CD4-positive, alpha-beta T cell treated with Interleukin-21 for 1 hour (primary cell): ENCODE measurements at places on chromosomes 3 and 15.
A peak's percentile ranks its signal among the peaks of the same experiment; 100 is the strongest.

DNA sequence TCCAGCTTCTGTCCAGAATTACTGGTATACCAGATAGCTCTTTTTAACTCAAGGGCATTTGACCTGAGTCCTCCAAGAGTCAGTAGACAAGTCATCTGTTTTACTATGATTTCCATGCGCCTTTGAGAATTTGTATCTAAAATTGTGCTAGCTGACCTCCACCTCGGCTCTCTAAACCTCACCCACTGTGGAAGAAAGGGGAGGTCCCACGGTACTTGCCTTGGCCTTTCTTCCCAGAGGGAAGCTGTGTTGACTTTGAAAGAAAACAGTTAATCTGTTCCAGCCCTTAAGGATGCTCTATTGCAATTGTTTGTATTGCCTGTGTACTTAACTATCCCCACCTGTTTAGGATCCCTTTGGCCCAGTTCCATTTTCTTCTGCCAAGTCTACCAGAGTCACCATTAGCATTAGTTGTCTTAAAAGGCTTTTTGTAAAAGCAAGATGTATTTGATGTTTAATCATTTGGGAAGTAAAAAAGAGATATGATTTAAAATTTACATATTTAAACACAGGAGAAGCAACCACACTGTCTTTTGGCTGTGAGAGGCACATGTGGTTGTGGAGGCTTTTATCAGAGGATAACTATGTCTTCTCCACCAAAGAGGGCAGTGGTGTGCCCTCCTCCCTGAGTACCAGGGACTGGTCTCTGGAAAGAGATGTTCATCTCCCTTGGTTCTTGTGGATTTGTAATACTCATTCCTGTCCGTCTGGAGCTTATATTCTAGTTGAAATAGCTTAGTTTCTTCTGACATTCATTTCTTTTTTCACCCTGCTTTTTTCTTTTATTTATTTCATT lies 88.8 kb downstream of the CRTC3 start:
- no peak for DNase-seq

GRCh38 chr3:73633916-73634344 lies 9.2 kb upstream of the PDZRN3 start:
- no peak for DNase-seq

- DNase-seq: no peak
These were observed 56.9 kb downstream of the CD200R1L start for GRCh38 chr3:112789787-112790186.

GRCh38 chr3:82473864-82474541 lies 712.6 kb upstream of the GBE1 start:
- DNase-seq: no peak

GRCh38 chr15:57143511-57144078 lies 225.2 kb downstream of the TCF12 start:
- DNase-seq: no peak

DNA sequence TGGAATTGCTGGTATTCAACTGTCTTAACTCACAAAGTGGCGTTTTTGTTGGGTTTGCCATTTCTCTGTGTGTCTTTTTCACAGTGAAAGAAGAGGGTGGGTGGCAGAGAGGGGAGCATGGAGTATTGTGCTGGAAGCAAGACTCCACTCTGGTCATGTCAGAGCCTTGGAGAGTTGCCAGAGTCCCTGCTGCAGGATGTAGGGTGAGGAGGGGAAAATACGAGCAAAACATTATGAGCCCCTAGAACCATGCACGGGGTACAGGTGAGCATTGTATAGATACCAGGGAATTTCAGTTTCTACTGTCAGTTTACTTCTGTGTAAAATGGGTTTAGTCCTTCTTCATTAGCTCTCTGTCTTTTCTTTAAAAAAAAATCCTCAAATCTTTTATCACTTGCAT lies 249.9 kb downstream of the CACNA2D3 start:
- no peak for DNase-seq

DNA sequence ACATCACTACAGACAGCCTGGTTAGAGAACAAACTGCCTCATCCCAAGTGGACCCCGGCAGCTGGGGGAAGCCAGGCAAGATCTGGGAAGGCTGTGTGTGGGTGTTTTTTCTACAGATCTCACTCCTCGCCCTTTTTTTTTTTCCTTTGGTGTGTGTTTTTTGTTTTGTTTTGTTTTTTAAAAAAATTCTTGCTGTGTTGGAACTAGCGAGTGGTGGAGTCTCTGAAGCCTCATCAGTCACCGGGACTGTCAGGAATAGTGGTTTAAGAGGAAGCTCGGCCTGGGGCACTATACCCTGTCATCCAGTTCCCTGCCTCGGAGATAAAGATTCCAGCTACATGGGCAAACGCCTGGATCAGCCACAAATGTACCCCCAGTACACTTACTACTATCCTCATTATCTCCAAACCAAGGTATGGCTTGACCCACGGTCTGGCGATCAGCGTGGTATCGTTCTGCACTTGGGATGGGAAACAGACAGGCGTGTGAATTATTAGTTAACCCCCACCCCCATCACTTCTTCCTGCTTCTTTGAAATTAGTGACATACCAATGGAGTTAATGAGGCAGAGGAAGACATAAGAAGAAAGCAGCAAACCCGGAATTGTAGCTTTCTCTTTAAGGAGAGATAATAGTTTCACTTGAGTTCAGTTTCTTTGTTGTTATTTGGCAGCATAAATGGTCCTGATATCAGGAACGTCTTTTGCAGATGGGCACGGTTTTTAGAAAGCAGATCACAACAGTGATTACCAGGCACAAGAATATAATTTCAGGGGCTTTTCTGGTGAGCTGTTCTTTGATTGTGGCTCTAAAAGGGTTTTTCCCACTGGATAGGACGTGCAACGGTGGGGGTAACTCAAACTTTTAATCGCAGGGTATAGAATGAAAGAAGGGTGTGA lies 722 bp downstream of the RBMS3 start:
- DNase-seq: peak; percentile 2

- no peak for DNase-seq
These were observed 159.8 kb downstream of the ALCAM start for GRCh38 chr3:105526360-105527111.

DNA sequence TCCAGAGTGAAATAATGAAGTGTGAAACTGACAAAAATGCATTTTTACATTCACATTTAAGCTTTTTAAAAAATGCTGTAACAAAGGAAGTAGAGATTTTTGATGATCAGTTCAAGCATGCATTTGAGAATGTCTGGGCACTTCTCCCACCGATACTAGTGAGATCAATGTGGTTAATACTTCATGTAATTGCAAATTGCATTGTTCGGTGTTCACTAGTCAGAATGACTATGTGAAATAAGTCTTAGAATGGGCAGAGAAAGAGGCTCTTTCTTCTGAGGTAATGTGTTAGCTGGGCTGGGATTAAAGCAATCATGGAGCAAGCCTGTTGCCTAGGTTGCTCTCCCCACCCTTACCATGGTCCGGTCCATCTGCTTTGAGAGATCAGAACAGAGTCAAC lies 587.0 kb upstream of the GRM7 start:
- no peak for DNase-seq

- peak; percentile 56 for DNase-seq
These were observed 432 bp upstream of the LPP start for GRCh38 chr3:188153437-188154013.

- DNase-seq: no peak
These were observed 43.2 kb downstream of the IFT80 start for GRCh38 chr3:160355826-160356225.

GRCh38 chr3:187983484-187984124 lies 170.4 kb upstream of the LPP start:
- DNase-seq: no peak

DNA sequence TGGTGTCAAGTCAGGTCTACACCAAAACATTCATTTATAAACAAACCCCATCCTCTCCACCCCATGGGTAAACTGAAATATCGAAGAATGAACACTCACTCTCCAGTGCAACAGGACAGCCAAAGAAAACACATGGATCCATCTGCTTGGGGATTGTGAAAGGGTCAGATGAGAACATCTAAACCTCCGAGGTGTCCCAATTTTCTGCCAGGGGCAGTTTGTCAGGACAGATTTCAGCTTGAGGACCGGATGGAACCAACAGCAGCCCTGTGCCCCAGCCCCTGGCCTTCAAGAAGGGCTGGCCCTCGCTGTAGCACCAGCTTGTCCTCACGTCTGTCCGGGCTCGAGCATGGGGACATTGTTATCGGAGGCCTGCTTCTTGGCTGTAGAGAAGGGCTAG lies 45.5 kb downstream of the PCSK6 start:
- DNase-seq: no peak

DNA sequence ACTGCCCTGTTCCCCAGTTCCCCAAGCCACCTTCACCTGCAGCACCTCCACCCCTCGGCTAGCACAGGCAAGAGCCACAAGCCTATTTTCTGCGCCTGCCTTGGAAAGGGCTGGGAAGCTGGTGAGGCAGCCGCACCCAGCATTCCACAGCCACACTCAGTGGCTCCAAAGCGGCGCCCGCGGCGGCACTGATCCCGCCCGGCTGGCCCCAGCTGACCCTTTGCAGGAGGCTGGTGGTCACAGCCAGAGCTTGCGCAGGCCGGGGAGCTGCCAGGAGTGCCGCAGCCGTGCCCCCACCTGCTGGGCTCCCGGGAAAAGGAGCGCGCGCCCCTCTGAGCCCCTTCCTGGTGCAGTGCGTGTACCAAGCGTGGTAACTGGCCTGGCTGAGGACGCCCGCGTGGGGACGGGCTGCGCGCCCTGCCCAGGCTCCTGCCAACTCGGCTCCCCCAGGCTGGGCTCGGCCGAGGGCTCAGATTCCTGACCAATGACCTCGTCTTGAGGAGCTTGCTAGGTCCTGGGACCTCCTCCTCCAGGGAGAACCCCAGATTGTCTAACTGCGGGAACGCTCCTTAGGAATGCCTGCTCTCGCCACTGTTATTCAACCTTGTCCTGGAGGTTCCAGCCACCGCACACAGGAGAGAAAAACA lies 13.3 kb downstream of the GRAMD2A start:
- no peak for DNase-seq

DNA sequence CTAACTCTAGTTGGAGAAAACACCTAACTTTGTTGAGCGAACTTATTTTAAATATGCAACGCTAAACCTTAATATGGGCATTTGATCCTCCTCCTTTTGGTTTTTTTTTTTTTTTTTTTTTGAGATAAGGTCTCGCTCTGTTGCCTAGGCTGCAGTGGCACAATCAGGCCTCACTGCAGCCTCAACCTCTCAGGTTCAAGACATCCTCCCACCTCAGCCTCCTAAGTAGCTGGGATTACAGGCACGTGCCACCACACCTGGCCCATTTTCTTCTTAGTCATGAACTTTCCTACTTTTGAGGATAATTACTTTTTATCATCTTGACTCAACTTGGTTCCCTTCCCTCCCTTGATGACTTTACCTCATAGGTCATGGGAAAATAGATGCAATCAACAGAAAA lies 3.9 kb downstream of the NUSAP1 start:
- peak; percentile 17 for DNase-seq

GRCh38 chr15:25372298-25372697 lies 66.5 kb downstream of the UBE3A start:
- no peak for DNase-seq

GRCh38 chr3:172617976-172618375 lies 92.9 kb downstream of the NCEH1 start:
- DNase-seq: no peak

DNA sequence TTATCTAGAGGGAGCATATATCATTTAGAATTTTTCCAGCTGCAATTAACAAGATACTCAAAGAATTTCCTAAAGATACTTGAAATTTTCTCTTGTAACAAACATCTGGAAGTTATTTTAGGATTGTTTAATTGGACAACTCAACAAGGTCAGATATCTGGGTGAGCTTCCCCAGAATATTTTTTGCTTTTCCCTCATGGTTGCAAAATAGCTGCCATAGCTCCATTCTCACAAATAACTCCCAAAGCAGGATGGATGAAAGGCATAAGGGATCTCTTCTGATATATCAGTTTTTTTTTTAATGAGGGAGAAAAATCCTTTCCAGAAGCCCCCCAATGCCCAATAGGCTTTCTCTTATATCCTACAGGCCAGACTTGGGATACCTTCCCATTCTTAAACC lies 56.6 kb upstream of the SLC25A26 start:
- no peak for DNase-seq

- no peak for DNase-seq
These were observed 5.9 kb upstream of the GP9 start for GRCh38 chr3:129054605-129055104.

- DNase-seq: no peak
These were observed 2.5 kb upstream of the EOMES start for GRCh38 chr3:27724459-27725197.

DNA sequence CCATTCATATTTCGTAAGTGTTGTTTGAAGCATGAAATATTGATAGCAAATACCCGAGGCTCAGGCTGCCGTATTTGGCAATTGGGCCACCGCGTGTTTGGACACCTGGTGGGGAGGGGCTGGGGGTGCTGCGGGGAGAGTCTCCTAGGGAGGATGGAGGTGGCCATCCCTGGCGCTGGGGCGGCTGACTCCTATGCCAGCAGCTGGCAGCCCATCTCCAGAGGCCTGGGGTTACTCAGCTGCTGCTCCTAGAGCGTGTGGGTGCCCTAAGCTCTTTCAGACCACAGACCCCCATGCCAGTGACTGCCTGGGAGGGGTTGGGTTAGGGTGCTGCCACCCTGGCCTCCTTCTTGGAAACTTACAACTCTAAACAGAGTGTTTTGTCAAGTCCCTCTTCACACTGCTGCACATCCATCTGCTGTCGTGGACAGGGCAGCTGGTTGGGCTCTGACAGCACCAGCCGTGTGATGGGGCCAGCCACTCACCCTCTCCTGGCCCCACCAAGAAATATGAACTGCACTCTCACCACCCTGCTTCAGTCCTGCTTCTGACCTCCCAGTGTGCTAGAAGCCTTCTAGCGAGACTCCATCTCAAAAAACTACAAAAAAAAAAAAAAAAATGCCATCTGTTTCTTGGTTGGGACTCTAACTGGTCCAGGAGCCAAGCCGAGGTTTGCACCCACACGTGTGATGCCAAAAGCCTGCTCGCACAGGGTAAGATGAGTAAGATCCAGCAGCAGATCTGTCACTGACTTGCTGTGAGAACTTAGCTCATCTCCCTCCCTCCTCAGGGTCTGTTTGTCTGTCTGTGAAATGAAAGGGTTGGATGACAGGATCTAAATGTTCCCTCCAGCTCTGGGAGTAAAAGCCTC lies 156.2 kb downstream of the MEGF11 start:
- no peak for DNase-seq

- DNase-seq: no peak
These were observed 18.7 kb upstream of the ZXDC start for GRCh38 chr3:126494204-126494969.

DNA sequence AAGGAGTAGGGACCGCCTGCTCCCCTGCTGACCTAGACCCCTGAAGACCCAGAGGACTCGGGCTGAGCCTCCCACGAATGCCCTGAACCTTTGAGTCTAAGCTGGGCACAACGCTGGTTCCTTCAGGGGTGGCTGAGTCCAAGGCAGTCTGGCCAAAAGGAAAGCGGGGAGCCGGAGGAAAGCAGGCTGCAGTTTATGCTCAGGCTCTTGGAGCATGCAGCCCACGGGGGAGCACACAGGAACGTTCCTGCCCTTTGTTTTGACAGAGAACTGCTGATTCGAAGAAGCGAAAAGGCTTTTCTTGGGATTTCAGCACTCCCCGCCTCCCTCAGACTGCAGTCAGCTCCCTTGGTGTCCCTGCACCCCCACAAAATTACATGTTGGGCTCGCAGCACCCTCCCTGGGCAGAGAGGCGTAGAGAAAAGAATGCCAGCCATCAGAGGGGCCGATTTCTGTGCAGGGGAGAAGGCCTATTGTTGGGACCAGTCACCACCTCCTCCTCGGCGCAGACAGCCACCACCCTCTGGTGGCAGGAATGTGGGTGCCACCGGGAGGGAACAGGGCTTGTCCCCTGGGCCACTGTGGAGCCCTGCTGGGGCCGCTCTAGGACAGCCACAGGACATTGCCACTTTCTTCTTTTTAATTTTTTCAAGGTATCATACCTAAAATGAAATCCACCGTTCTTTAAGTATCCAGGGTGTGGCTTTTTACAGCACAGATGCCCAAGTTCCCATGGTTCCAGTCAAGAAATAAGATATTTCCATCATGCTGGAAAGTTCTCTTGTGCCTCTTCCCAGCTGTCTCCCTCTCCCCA lies 72.2 kb downstream of the SMAD6 start:
- DNase-seq: peak; percentile 41
